ENCODE measurements at places on chromosomes 16 and 17. TPM values are rescaled to one million over a fixed set of nuclear protein-coding genes. Genes with fewer than 3 reads are reported as not detected.

DNA sequence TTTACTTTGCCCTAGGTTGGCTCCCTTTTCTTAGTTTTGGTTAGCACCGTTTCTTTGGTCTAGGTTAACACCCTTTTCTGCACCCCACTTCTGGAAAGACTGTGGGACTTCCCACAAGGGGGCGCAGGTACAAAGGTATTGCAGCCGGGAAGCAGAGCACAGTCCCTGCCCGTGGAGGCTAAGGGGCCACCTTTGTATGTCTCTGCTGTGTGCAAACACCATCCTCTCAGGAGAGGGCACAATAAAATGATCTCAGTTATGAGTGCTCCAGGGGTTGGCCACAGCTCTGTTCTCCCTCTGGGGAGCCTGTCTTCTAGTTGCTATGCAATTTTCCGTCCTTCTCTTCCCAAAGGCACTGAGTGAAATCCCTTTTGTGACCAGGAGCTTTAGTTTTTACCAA, 28.4 kb upstream of the TMC5 start:
- no peak overlapping the region for H3K4me3 ChIP-seq
- H3K4me1 ChIP-seq: peaks cover 21% of the 10 kb centered on the region
- peaks cover 53% of the 10 kb centered on the region for H3K27me3 ChIP-seq

DNA sequence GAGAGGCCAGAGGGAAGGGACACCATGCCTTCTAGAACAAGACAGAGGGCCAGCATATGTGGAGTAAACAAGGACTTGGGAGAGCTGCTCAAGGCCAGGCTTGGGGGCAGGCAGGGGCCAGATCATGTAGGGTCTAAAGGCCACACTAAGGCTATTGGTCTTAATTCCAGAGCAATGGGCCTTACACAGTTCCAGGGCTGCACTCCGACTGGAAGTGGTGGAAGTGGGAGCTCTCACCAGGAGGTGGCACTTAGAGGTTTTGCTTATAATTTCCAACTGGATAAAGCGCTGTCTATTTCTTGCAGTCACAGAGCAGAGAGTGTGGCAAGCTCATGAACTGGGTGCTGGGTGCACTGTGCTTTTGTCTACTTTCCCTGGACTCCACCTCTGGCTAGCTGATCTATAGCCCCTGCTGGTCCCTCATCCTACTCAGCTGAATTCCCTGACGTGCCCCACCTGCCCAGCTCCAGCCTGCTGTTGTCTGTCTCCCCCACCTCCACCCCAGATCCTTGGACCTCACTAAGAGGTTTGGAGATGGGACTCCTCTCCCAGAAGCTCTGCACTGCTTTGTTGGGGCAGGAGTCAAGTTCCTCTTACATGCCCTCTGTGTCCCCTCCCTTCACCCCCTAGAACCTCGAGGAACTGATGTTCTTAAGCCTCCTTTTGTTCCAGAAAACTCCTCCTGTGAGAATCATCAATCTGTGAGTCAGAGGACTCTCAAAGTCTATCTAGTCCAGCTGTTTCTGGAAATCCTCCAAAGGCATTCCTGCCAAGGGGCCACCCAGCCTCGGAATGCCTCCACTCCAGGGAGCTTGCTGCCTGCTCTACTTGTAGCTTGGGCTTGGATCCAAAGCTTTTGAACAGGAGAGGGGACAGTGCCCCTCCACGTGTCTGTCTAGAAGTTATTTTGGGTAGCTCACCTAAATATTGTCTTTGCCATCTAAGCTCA, 48.1 kb upstream of the KSR1 start:
- no peaks in the 10 kb centered on the region for H3K36me3 ChIP-seq
- no peak overlapping the region for H3K27ac ChIP-seq
- DNase-seq: no peak
- H3K4me3 ChIP-seq: no peak overlapping the region
- H3K27me3 ChIP-seq: peaks cover 2% of the 10 kb centered on the region

GRCh38 chr16:54801057-54801844, 129.4 kb upstream of the IRX5 start:
- H3K36me3 ChIP-seq: no peaks in the 10 kb centered on the region
- H3K4me1 ChIP-seq: no peaks in the 10 kb centered on the region
- no peak overlapping the region for H3K27ac ChIP-seq

DNA sequence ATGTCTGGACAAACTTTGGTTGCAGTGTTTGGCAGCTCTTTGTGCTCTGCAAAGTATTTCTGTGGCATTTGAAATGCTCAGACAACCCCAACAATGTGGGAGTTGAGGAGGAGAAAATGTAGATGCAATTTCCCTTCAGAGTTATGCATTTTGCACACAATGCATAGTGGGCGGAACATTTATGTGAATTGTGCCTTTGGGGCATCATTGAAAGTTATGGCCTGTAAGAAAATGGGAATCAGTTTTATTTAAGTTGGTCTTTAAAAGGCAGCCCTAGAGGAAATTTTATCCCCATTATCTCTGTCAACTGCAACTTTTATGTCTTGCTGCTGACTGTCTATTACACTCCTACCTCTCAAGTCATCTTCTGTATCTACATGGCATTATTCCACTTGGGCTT, 176.2 kb downstream of the MAP2K6 start:
- H3K4me1 ChIP-seq: no peaks in the 10 kb centered on the region
- no peak overlapping the region for H3K27ac ChIP-seq
- H3K4me3 ChIP-seq: no peak overlapping the region
- DNase-seq: no peak

DNA sequence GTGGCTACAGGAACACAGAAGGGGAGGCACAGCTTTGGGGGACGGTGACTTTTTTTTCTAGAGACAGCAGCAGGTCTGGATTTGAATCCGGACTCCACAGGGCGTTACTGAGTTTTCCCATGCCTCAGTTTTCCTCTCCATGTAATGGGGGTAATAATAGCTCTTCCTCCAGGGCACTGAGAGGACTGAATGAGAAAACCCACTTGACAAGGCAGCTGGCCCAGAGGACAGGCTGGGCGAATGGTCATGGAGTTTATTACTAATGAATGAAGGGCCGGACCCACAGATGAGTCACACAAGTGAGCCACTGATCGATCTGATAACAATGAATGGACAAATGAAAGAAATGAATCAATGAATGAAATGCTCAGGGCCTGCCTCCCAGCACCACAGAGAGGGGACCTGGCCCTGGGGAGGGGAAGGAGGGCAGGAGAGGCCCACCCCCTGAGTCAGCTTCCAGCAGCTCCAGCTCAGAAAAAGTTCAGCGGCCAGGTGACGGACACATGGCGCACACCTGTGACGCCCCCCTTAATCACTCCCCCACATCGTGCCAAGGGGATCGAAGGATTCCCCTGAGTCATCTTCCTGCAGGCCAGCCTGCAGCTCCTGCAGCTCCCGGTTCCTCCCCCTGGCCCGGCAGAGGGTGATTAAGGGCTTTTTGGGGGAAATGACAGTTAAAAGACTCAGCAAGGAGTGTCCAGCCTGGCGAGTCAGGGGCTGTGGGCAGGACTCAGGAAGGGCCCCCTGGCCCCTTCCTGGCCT, 54.3 kb downstream of the SOCS1 start:
- no peak for DNase-seq
- peaks cover 6% of the 10 kb centered on the region for H3K36me3 ChIP-seq
- H3K27me3 ChIP-seq: no peaks in the 10 kb centered on the region
- peak overlapping the region; percentile 22 for H3K27ac ChIP-seq

DNA sequence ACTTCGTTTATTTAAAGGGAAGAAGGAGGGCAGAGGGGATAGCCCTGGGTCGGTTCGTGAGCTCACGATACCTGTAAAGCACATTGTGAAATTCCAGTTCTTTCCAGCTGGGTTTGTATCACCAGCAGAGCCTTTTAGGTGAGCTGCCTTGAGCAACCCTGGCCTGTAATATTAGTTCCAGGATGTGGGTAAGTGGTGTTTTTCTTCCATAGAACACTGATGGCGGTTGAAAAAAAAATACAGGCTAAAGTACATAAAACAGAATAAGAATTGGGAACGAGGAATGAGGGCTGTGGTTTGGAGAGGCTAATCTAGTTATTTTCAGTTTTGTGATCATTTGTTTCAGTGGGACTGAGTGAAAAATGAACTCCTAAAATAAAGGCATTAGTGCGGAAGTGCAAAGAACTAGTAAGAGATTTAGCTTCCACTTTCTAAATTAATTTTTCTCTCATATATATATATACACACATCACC, 20.6 kb downstream of the HS3ST3B1 start:
- no peak for DNase-seq
- H3K27ac ChIP-seq: peak overlapping the region; percentile 54
- H3K4me3 ChIP-seq: no peak overlapping the region
- H3K4me1 ChIP-seq: peaks cover 45% of the 10 kb centered on the region
- H3K27me3 ChIP-seq: peaks cover 4% of the 10 kb centered on the region
- H3K36me3 ChIP-seq: peaks cover 24% of the 10 kb centered on the region

- H3K27me3 ChIP-seq: no peaks in the 10 kb centered on the region
- H3K4me1 ChIP-seq: peaks cover 22% of the 10 kb centered on the region
- no peak for DNase-seq
- no peaks in the 10 kb centered on the region for H3K36me3 ChIP-seq
These were observed 254.8 kb upstream of the TBX2 start for GRCh38 chr17:61144617-61145564.

- no peak overlapping the region for H3K27ac ChIP-seq
- no peak overlapping the region for H3K4me3 ChIP-seq
- no peaks in the 10 kb centered on the region for H3K27me3 ChIP-seq
- DNase-seq: no peak
- peaks cover 64% of the 10 kb centered on the region for H3K36me3 ChIP-seq
- H3K4me1 ChIP-seq: no peaks in the 10 kb centered on the region
These were observed 11.8 kb downstream of the KPNA2 start for GRCh38 chr17:68047153-68047846.

DNA sequence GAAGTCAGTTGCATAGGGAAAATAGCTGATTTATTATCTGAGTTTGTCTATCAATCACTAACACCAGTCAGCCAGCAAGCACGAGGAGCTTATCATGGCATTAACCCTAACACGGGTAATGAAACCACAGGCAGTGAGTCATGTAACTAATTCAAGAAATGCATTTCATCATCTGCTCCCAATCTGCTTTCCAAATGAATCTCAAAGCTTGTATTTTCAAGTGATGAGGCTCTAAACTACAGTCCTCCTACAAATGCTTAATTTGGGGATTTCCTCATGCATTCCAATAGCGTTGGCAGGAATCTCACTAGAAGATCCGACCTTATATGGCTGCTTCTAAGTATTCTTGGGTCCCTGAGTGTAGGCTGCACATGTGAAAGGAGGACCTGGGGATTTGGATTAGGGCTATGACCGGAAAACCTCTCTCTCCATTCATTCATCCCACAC, 118.4 kb upstream of the HSBP1 start:
- H3K27ac ChIP-seq: no peak overlapping the region
- no peak for DNase-seq
- peaks cover 11% of the 10 kb centered on the region for H3K27me3 ChIP-seq
- no peak overlapping the region for H3K4me3 ChIP-seq
- no peaks in the 10 kb centered on the region for H3K36me3 ChIP-seq
- H3K4me1 ChIP-seq: peaks cover 3% of the 10 kb centered on the region

DNA sequence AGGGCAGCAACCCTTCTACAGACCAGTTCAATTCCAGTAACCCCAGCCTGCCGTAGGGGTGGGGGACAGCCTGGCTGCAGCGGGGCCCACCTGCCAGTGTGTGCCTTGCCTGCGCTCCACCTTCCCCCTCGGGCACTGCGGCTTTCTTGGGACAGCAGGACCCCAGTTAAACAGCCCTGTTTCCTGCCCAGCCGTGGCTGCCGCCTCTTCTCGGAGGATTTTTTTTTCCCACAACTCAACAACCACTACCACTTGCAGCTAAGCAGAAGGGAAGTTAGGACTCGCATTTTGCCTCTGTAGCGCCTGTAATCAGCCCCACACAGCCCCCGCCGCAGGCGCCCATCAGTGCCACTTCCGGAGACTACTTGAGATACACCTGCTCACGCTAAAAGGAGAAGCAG, 76.1 kb downstream of the RAI1 start:
- no peaks in the 10 kb centered on the region for H3K36me3 ChIP-seq
- peak overlapping the region; percentile 16 for H3K27ac ChIP-seq
- peaks cover 24% of the 10 kb centered on the region for H3K4me1 ChIP-seq
- H3K27me3 ChIP-seq: no peaks in the 10 kb centered on the region

GRCh38 chr17:62826956-62827355, 18.8 kb upstream of the MARCHF10 start:
- H3K27me3 ChIP-seq: peaks cover 2% of the 10 kb centered on the region
- no peak overlapping the region for H3K27ac ChIP-seq
- no peak for DNase-seq
- H3K4me1 ChIP-seq: peaks cover 2% of the 10 kb centered on the region

- H3K4me1 ChIP-seq: peaks cover 12% of the 10 kb centered on the region
- H3K27ac ChIP-seq: no peak overlapping the region
- H3K4me3 ChIP-seq: no peak overlapping the region
- no peak for DNase-seq
- H3K27me3 ChIP-seq: no peaks in the 10 kb centered on the region
- peaks cover 41% of the 10 kb centered on the region for H3K36me3 ChIP-seq
These were observed 109.9 kb downstream of the VPS53 start for GRCh38 chr17:604765-605164.

GRCh38 chr16:73426433-73427160, 378.7 kb upstream of the ZFHX3 start:
- H3K4me1 ChIP-seq: no peaks in the 10 kb centered on the region
- no peaks in the 10 kb centered on the region for H3K36me3 ChIP-seq
- H3K4me3 ChIP-seq: no peak overlapping the region
- H3K27ac ChIP-seq: no peak overlapping the region

DNA sequence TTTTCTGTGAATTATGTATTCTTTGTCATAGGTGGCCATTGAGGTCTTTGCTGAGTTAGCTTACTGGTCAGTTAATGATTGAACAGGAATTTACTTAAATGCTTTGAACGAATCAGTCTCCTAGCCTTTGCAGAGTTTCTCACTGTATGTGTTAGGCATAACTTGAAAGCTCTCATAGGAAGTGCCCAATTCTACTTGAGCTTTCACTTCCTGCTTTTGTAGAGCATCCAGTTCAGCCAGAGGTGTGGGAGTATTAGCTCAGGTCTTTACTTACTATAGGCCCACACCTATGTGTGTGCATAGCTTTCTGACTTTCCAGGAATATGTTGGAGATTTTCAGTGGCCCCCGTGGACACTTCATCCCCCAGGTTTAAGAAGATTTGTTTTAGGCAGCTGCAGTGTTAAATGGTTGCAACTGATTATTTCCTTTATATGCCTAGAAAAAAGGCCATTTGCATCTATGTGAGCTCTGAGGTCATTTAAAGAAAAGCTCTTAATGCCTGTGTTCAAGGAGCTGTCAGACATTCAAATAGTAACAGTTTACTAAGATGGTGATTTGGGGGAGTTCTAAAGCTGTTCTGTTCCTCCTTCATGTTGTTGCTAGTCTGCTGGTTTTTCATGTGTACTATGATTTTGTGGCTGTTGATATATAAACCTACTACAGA, 62.3 kb downstream of the PHKB start:
- no peaks in the 10 kb centered on the region for H3K27me3 ChIP-seq
- H3K4me1 ChIP-seq: peaks cover 6% of the 10 kb centered on the region
- no peak overlapping the region for H3K4me3 ChIP-seq
- no peak for DNase-seq
- peaks cover 18% of the 10 kb centered on the region for H3K36me3 ChIP-seq
- H3K27ac ChIP-seq: no peak overlapping the region

The ZBTB4 gene
- 20.3 TPM for total RNA-seq

The NKD1 gene
- total RNA-seq: 1.8 TPM

The SP2 gene
- 16.5 TPM for total RNA-seq

The GPR142 gene
- total RNA-seq: not detected

The CDH1 gene
- 0.11 TPM for total RNA-seq

The OR3A3 gene
- not detected for total RNA-seq

The EXOC3L1 gene
- total RNA-seq: not detected

The SPNS2 gene
- 0.09 TPM for total RNA-seq

The EMC8 gene
- total RNA-seq: 36.1 TPM

The KRT15 gene
- not detected for total RNA-seq
